ENCODE measurements at places on chromosomes 3 and 15. TPM values are rescaled to one million over a fixed set of nuclear protein-coding genes. Genes with fewer than 3 reads are reported as not detected.

DPPA2 gene
- polyA plus RNA-seq, result not detected

DNA sequence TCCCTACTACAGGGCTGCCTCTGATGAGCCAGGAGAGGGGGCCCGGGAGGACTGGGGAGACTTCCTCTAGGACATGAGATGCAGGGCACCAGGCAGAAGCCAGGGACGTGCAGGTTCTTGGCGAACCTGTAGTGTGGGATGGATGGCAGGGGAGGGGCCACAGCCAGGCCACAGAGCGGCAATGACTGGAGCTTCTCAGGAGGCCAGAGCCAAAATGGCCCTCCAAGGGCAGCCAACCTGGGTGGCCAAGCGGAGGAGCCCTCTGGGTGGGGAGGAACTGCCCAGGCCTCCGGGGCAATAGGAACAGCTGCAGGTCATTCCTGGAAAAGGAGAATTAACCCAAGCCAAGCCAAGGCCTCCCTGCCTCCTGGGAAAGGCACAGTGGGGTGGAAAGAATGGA is 224.5 kb downstream of the XXYLT1 start:
- H3K4me1 ChIP-seq, result peaks cover 9% of the 10 kb centered on the region
- no peaks in the 10 kb centered on the region for H3K27me3 ChIP-seq
- H3K36me3 ChIP-seq, result no peaks in the 10 kb centered on the region

- no peaks in the 10 kb centered on the region for H3K4me1 ChIP-seq
- no peaks in the 10 kb centered on the region for H3K27me3 ChIP-seq
- H3K4me3 ChIP-seq, result no peak overlapping the region
- no peak overlapping the region for H3K27ac ChIP-seq
- DNase-seq, result no peak
Measured at GRCh38 chr3:196321162-196321561, 3.1 kb upstream of the DYNLT2B start.

- H3K27me3 ChIP-seq, result no peaks in the 10 kb centered on the region
- H3K27ac ChIP-seq, result peak overlapping the region; percentile 78
- peak overlapping the region; percentile 72 for H3K4me3 ChIP-seq
- H3K36me3 ChIP-seq, result peaks cover 3% of the 10 kb centered on the region
Measured at GRCh38 chr15:40471808-40472150, 995 bp downstream of the CHST14 start.

MKRN2OS gene
- polyA plus RNA-seq, result 0.38 TPM

OIP5 gene
- polyA plus RNA-seq, result 2.4 TPM

- no peaks in the 10 kb centered on the region for H3K4me1 ChIP-seq
- no peak for DNase-seq
- no peak overlapping the region for H3K27ac ChIP-seq
- no peak overlapping the region for H3K4me3 ChIP-seq
- no peaks in the 10 kb centered on the region for H3K27me3 ChIP-seq
Measured at GRCh38 chr3:96069065-96069464, 745.3 kb upstream of the EPHA6 start.

TMC3 gene
- not detected for polyA plus RNA-seq

TBC1D5 gene
- 13.3 TPM for polyA plus RNA-seq

- H3K4me1 ChIP-seq, result peaks cover 6% of the 10 kb centered on the region
- no peaks in the 10 kb centered on the region for H3K36me3 ChIP-seq
- no peaks in the 10 kb centered on the region for H3K27me3 ChIP-seq
- DNase-seq, result peak; percentile 46
Measured at GRCh38 chr3:196684548-196685407, 27.3 kb downstream of the CEP19 start.

DNA sequence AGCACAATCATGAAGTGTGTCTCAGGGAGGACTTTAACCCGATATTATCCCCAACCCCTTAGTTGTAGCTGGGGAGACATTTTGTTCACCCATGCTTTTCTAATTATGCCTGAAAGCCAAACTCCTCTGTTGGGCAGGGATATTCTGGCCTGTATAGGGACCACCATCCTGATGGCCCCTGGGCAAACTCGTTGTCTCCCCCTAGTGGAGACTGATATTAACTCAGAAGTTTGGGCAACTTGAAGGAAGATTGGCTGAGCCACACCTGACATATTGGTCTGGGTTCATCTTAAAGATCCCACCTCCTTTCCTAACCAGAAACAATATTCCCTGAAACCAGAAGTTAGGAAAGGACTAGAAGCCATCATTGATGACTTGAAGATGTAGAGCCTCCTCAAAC is 42.3 kb downstream of the TM4SF18 start:
- H3K4me1 ChIP-seq, result no peaks in the 10 kb centered on the region
- no peak for DNase-seq
- no peak overlapping the region for H3K4me3 ChIP-seq
- no peaks in the 10 kb centered on the region for H3K36me3 ChIP-seq
- no peaks in the 10 kb centered on the region for H3K27me3 ChIP-seq

MYO5C gene
- polyA plus RNA-seq, result 0.53 TPM

DNA sequence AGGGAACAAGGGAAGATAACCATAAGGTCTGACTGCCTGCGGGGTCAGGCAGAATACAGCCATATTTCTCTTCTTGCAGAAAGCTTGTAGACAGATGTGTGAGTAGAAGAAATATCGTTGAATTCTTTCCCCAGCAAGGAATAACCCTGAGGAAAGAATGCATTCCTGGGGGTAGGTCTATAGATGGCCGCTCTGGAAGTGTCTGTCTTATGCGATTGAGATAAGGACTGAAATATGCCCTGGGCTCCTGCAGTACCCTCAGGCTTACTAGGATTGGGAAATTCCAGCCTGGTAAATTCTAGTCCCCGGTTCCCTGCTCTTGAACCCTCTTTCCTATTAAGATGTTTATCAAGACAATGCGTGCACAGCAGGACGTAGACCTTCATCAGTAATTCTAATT is 15.8 kb upstream of the SST start:
- H3K27me3 ChIP-seq, result peaks cover 4% of the 10 kb centered on the region

DUOX1 gene
- 0.18 TPM for polyA plus RNA-seq

DNA sequence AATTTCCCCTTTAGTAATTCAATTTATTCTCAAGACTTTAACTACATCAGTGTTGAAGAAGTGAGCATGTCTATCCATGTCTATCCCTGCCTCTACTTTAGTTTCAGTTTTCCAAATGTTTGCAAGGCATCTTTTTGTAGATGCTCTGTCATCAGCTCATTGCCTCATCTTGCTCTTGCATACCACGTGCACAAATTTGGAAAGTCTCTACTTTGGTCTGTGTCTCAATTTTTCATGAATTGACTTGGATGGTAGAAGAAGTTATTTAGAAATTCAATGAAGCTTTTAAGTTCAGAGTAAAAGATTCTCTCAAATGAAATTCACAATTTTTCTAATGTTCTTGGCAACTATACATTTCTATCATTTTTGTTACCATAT is 55.3 kb downstream of the CLDN1 start:
- no peaks in the 10 kb centered on the region for H3K36me3 ChIP-seq
- DNase-seq, result no peak
- H3K27ac ChIP-seq, result no peak overlapping the region

GRCh38 chr15:100905850-100906249 is 13.3 kb upstream of the LRRK1 start:
- no peak overlapping the region for H3K27ac ChIP-seq
- no peak overlapping the region for H3K4me3 ChIP-seq
- peaks cover 26% of the 10 kb centered on the region for H3K36me3 ChIP-seq
- peaks cover 23% of the 10 kb centered on the region for H3K4me1 ChIP-seq
